GM12892 (cell line): ENCODE measurements at places on chromosomes 11 and 22.
A peak's percentile ranks its signal among the peaks of the same experiment; 100 is the strongest.

- DNase-seq = no peak
These were observed 44.8 kb downstream of the ENDOD1 start for GRCh38 chr11:95134491-95134890.

DNA sequence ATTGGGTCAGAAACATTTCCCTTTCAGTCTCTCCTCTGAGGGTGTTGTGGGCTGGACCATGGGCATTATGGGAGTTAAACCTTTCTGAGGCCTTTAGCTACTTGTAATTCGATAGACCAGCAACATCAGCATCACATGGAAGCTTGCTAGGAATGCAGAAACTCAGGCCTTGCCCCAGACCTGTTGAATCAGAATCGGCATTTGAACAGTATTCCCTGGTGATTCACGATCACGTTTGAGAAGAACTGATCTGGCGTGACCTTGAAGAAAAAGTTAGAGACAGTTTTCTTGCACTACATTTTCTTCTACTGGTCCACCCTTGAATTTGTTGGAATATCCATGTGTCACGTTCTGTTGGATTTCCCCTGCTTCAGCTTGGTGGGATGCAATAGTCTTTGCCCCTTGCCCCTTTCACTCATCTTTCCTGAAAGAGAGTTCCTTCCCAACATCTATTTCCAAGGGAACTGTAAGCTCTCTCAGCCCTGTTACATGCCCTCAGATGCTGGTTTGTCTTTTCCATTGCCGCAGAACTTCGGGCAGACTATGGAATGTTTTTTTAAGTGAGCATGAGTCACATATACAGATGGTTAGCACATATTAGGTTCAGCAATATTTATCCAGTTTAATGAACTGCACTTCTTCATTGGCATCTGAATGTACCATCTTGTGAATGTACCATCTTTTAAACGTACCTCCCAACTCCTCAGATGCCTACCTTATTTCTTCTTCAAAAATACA is 23.9 kb downstream of the EHF start:
- DNase-seq = no peak

DNA sequence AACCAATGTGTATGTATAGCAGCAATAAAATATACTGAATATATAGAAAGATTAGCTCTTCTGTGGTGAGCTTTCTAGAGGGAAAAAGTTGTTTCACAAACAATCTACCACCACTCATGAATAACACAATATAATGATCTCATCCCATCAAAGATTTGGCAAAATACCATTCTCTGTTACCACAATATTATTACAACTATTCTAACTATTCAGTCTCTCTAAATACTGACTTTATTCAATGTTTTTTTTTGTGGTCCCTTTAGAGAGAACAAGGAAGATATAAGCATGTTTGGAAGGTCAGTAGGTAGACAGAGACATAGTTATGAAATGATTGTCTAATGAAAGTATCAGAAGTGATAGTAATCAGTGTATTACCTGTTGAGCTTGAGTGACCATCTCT is 7.8 kb downstream of the CCDC90B start:
- no peak for DNase-seq

DNA sequence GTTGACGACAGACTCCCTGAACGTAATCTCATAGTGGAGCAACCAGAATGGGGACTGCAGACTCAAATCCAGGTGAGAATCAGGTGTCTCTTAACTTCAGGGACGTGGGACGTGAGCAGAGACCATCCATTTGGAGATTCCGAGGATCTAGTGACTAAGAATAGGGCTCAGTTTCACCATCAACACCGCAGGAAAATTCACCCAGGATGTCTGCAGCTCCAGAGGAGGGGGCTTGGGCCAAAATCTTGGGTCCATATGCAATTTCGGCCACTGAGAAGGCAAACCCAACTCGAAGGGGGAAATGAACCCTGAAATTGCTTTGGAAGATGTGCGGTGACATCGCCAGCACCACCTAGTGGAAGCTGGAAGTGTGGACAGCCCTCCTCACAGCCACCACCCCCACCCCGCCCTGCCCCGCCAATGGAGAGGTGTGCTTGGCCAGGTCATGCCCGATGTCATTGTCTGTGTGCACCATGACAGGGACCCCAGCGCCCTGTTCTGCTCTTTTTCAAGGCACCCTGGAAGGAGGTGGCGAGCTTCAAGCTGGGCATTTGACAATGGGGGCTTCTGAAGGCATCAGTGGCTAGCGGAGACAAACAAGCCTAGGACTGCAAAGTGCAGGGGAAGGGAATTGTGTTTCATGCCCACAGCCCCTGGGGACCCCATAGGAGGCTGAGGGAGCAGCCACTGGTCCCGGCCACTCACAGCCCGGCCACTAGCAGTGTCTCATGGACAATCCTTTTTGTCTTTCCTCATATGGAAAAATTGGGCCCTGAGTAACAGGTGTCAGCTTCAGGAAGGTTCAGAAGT is 24.8 kb downstream of the APOL1 start:
- peak; percentile 65 for DNase-seq

DNA sequence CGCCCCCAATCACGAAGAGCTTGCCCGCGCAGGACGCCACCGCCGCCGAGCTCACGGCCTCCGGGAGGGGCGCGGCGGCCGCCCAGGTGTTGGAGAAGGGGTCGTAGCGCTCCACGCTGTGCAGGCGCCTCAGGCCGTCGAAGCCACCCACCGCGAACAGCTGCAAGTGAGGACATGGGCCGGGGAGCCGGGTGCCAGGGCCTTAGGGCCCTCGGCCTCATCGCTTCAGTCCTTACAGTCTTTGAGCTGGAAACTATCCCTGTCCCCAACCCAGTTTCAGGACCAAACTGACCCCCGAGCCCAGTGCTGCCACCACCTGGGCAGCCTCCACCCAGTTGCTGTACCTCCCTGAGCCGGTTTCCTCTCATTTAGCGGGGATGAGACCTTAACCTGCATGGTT is 7.6 kb downstream of the KLHL35 start:
- peak; percentile 13 for DNase-seq

DNA sequence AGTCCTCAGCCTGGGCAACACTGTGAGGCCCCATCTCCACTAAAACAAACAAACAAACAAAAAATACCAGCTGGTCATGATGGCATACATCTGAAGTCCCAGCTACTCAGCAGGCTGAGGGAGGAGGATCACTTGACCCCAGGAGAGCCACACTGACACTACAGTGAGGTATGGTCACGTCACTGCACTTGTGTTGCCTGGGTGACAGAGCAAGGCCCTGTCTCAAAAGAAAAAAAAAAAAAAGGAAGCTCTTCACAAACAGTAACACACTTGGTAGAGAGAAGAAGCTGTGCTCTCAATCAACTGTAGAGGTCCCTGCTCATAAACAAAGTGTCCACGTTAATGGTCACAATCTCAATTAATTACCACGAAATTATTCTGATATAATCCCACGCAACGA is 401.6 kb upstream of the CCDC90B start:
- DNase-seq = no peak

DNA sequence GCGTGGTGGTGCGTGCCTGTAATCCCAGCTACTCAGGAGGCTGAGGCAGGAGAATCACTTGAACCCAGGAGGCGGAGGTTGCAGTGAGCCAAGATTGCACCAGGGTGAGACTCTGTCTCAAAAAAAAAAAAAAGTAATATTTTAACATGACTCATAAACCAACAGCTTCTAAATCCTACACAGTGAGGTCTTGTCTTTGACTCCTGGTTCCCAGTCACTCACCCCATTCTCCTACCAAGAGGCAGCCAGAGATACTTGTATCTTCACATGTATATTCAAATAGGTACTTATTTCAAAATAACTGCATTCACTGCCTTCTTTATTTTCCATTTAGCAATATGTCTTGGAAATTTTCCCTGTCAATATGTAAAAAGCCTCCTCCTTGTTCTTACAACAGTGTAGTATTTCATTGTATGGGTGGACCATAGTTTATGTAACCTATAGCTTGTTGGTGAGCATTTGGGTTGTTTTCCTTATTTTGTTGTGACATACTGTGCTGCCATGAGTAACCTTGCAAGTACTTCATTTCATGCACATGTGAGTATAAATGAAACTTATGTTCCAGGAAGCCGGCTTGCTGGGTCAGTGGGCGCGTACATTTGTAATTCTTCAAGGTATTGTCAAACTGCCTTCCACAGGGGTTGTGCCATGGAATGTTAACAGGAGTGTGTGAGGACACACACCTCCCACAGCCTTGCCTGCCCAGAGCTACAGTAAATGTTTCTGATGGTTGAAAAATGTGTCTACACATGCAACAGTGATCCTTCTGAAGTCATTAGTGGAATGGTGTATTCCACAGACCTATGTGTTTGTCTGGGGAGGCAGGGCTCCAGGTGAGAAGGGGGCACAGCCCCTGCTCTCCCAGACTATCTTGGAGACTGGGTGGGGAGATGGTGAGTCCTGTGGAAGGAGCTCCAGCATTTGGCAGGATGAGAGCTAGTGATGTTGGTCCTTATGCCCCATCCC is 47.9 kb downstream of the OSBP2 start:
- no peak for DNase-seq

DNA sequence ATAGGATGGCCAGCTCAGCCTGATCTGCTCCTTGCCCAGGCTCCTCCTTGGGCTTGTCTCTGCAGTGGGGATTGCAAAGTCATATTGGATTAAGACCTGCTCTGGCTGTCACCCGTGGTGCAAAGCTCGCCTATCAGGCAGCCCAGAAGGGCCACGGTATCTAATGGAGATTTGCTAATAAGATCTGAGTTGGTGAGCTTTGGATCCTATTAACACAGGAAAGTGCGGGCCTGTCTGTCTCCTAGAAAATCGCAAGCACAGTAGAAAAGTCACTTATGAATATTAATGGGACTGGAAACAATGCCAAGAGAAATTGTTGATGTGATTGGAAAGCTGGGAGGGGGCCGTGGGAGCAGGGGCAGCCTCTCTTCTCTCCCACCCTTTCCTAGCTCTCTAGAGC is 72.8 kb downstream of the CHST1 start:
- no peak for DNase-seq

DNA sequence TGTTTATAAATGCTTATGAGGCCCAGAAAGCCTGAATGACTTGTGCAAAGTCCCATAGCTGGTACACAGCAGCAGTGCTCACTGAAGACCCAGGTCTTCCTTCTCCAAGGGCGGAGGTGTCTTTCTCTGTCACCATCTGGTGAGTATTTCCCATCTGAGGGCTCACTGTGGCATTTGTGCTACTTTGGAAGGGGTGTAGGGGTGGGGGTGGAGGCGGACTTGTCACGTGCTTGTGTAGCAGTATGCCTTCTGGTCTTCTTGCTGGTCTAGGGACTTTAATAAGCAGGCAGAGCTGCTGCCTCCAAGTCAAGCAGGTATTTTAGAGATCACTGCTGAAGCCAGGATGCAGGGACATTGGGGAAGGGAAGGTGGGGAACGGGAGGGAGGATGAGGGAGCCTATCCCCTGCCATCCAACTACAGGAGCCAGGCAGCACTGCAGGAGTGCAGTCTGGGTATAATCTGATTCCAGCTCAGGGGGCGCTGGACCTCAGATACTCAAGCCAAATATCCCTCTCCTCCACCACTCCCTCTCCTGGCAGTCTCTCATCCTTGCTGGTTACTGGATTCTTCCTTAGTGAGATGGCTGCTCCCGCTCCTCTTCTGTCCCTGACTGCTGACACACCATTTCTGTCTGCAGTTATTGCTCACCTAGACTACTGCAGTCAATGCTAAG is 3.4 kb downstream of the ABCC8 start:
- no peak for DNase-seq

DNA sequence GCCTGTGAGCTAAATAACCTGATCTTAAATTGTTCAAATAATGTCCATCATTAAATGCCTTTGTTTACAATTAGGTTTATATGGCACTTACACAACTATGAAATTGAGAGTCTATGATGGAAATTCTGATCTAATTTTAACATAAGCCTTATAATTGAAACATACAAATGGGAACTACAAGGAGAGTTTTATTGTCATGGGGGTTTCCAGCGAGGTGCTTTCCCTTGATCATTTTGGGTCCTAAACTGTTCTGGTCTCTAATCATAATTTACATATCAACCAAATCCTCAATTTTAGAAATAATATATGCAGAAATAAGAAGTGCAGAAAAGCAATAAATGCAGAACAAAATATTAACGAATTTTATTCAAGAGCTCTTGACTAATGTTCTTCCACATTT is 44.9 kb downstream of the RRAS2 start:
- DNase-seq = no peak
